ENCODE measurements at places on chromosomes 6 and 20.

- DNase-seq, result no peak
Observed at GRCh38 chr6:12578751-12579150, 137.8 kb upstream of the PHACTR1 start.

DNA sequence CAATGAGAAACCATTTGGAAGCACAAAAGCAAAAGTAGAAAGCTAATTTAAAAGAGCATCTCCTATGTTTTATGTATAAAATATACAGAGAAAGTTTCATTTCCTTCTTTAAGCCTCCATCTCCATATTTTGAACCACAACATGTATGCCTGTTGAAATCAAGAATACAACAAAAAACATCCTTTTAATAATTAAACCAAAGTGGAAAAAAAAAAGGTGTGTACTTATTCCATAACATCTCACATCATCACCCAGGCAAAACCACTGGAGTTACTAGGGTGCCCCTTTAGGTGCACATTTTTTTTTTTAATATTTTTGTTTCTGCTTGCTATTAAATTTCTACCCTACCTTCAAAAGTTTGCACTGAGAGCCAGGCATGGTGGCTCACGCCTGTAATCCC lies 43.0 kb downstream of the EDN1 start:
- no peak for DNase-seq

GRCh38 chr6:156618600-156619205 lies 158.5 kb upstream of the ARID1B start:
- no peak for DNase-seq

GRCh38 chr20:62748311-62748710 lies 39.7 kb downstream of the NTSR1 start:
- no peak for DNase-seq

DNA sequence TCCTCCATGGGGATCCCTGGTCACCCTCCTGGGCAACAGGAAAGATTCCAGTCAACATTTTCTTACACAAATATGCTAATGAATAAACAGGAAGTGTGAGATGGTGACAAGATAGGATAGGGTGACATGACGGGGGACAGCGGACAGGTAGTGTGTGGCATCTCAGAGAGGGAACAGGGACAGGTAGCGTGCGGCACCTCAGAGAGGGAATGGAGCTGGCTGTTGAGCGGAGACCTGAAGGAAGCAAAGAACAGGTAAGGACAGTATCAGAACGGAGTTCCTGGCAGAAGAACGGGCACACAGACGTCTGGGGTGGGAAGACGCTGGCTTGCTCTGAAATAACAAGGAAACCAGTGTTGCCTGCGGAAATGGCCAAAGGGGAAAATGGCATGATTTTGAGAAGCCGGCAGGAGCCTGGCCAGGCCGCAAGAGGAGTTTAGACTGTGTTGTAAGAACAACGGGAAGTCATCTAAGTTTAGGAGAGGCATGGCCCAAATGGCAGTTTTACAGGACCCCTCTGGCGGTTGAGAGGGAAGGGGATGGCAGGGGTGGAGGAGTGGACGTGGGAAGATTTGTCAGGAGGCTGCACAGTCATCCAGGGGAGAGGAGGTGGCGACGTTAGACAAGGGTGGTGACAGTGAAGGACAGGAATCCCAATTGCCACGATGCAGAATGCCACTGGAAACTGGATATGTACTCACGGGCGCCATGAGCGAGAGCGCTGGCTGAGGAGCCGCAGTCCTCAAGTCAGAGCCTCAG lies 111.6 kb downstream of the JPH2 start:
- DNase-seq, result peak; percentile 89
